ENCODE measurements at places on chromosomes 7 and 10. TPM values are rescaled to one million over a fixed set of nuclear protein-coding genes. Genes with fewer than 3 reads are reported as not detected.

The FBXL13 gene
- polyA plus RNA-seq = not detected

The GIMAP1 gene
- polyA plus RNA-seq = 0.89 TPM

- H3K27me3 ChIP-seq = no peaks in the 10 kb centered on the region
- H3K27ac ChIP-seq = no peak overlapping the region
- no peaks in the 10 kb centered on the region for H3K36me3 ChIP-seq
- H3K4me1 ChIP-seq = peaks cover 6% of the 10 kb centered on the region
Observed at GRCh38 chr10:31749301-31749700, 179.3 kb downstream of the ARHGAP12 start.

DNA sequence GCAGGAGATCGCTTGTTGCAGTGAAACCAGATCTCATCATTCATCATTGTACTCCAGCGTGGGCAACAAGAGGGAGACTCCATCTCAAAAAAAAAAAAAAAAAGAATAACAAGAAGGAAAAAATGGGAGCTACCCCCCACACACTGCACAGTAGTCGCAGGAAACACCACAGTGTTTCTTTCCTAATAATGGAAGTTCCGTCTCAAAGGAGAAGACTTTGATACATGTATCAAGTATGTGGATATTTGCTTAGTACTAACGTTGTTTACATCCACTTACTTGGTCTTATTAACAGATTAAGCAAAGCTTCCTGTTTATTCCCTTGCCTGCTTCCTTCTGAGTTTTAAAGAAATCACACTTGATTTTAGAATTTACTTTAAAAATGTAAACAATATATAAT lies 22.2 kb downstream of the YAE1 start:
- no peak for DNase-seq
- no peaks in the 10 kb centered on the region for H3K36me3 ChIP-seq
- H3K27me3 ChIP-seq = no peaks in the 10 kb centered on the region
- H3K4me1 ChIP-seq = no peaks in the 10 kb centered on the region
- H3K27ac ChIP-seq = no peak overlapping the region
- no peak overlapping the region for H3K4me3 ChIP-seq

- H3K36me3 ChIP-seq = no peaks in the 10 kb centered on the region
- peak overlapping the region; percentile 62 for H3K4me3 ChIP-seq
- H3K4me1 ChIP-seq = peaks cover 21% of the 10 kb centered on the region
- DNase-seq = no peak
- H3K27me3 ChIP-seq = no peaks in the 10 kb centered on the region
Observed at GRCh38 chr10:27242473-27242950, 1.9 kb upstream of the ACBD5 start.

DNA sequence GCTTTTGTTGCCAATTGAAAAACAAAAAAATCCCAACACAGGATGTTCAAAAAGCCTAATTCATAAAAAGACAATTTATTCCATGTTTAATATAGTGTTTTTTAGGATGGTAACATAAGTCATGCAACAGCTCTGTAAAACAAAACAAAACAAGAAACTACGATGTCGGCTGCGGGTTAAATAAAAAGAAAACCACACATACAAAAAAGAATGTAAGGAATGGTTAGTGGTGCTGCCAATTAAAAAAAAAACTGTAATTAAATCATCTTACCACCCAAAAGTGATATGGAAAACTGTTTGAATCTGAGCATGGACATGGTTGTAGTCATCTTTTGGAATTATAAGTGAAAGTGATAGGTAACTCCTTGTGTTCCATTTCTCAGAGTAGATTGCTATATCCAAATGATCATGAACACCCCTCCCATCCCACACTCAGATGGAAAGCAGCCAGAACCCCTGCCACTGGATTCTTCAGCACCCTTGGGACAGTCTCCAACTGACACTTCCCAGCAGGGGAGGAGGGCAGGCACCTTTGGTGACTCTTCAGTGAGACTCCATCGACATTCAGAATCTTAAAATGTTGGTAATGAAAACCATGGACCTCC lies 14.3 kb upstream of the DAGLB start:
- peaks cover 44% of the 10 kb centered on the region for H3K36me3 ChIP-seq
- H3K4me3 ChIP-seq = no peak overlapping the region
- H3K4me1 ChIP-seq = no peaks in the 10 kb centered on the region

GRCh38 chr7:24227603-24228359 lies 56.2 kb upstream of the NPY start:
- DNase-seq = no peak
- no peaks in the 10 kb centered on the region for H3K4me1 ChIP-seq
- no peak overlapping the region for H3K4me3 ChIP-seq
- no peaks in the 10 kb centered on the region for H3K36me3 ChIP-seq

DNA sequence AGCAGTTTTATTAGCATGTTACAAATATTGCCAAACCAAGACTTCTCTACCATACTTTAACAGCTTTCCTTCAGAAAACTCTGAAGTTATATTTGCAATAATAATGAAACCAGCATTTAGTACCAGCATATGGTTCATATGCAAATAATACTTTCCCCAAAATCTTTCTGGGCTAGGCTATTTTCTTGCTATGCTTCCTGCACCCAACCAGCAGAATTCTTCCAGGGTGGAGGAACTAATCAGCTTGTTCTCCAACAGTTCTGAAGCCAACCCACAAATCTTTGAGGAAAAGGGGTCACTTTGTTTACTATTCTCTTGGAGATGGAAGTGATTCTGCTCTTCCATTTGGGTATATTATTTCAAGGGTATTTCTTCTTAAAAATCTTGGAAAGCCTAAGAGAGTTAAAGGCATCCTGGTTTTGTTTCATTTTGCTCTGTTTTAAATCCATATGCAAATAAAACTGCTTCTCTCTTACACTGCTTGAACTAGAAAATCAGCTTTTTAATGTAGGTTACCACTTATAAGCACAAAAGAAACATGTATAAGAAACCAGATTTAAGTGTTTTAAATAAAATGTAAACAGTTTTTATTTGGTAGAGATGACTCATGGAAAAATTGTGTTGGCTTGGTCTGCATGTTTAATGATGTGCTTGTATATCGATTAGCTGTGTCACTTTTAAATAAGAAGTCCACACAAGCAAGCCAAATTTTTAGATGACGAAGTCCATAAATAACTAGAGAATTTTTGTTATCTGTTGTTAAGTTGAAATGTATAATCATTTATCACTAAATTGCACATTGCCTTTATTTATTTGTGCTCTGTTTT lies 103.7 kb downstream of the HECTD2 start:
- H3K36me3 ChIP-seq = no peaks in the 10 kb centered on the region
- H3K27ac ChIP-seq = no peak overlapping the region
- H3K27me3 ChIP-seq = no peaks in the 10 kb centered on the region
- no peak for DNase-seq
- H3K4me1 ChIP-seq = peaks cover 5% of the 10 kb centered on the region

- H3K4me1 ChIP-seq = no peaks in the 10 kb centered on the region
- H3K36me3 ChIP-seq = no peaks in the 10 kb centered on the region
- DNase-seq = peak; percentile 52
- no peak overlapping the region for H3K27ac ChIP-seq
- H3K4me3 ChIP-seq = no peak overlapping the region
Observed at GRCh38 chr10:560314-560992, 129.0 kb downstream of the DIP2C start.

Data from small intestine (tissue), 16 donors.